ENCODE measurements at places on chromosomes 12 and 14.

- DNase-seq: no peak
These were observed 122.0 kb upstream of the FRMD6 start for GRCh38 chr14:51529736-51530135.

GRCh38 chr12:39103552-39104165, 198.3 kb upstream of the CPNE8 start:
- DNase-seq: no peak

DNA sequence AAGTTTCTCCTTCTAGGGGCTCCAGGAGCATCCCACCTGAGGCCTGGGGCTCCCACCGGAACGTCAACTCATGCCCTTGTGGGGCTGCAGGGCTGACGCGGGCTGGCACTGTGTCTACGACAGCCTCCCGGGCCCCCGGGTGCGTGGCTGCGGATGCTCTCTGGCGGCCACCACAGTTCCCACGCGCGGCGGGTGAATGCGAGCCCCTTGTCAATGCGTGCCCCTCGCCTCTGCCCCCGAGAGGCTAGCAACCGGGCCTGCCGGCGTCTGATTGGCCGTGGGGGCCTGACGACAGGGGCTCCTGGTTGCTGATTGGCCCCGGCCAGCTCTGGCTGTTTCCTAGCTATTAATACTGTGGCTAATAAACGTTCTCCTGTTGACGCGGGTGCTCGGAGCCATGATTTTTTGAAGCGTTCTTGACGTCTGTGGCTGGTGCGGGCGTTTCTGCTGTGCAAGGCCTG, 1.8 kb upstream of the MEG3 start:
- DNase-seq: no peak

GRCh38 chr12:17550011-17550410, 540.0 kb downstream of the RERGL start:
- DNase-seq: no peak

DNA sequence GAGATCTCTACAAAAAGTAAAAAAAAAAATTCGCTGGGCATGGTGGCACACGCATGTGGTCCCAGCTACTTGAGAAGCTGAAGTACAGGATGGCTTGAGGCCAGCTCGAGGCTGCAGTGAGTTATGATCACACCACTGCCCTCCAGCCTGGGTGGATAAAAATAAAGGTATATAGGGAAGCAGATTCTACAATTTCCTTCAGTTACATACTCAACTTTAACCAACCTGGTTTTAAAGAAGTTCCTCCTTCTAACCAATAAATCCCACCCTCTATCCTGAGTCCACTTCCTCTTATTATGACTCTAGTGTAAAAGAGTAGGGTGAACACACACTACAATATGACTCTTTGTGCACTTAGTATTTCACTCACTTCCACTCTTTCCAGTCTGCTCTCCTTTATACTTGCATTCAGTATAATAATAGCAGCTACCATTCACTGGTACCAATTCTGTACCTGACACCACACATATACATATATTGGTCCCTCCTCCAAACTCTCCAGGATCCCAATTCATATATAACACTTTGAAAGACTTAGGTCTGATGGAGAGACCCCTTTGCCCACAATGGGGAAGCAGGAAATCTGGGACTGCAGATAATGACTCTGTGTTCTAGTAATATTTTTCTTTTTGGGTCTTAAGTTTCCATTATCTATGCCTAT, 2.3 kb downstream of the ARF3 start:
- DNase-seq: no peak

- DNase-seq: no peak
These were observed 444.1 kb downstream of the IPO8 start for GRCh38 chr12:30251546-30251945.

- no peak for DNase-seq
These were observed 648.3 kb upstream of the MDGA2 start for GRCh38 chr14:48323665-48324064.

DNA sequence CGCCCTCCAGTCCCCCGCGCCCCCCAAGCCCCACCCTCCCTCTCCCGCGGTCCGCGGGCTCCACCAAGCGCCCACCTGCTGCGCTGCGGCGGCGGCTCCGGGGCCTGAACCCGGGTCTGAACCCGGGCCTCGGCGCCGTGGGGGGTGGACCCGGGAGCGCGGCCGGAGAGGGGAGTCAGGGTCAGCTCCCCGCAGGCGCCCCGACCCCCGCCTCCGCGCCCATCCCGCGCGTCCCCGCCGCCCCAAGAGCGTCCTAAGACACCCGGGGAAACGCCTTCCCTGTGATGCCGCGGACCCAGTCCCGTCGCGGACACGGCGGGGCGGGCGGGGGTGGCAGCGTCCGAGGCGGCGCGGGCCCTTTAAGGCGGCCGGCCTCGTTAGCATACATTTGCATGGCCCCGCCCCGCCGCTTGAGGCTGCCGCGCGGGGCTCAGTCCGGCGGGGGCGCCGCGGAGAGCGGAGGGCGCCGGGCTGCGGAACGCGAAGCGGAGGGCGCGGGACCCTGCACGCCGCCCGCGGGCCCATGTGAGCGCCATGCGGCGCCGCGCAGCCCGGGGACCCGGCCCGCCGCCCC, at the start of gene MMP17:
MMP17 (plus strand) TSS at position 433 of the 574 bp plus-strand sequence; CDS start at position 535, 102 bp downstream.
- no peak for DNase-seq

- DNase-seq: no peak
These were observed 184.5 kb upstream of the CRY1 start for GRCh38 chr12:107277855-107278254.

- DNase-seq: no peak
These were observed 145.1 kb upstream of the DIO2 start for GRCh38 chr14:80356413-80356812.

GRCh38 chr12:48767521-48767920, 21.4 kb downstream of the ADCY6 start:
- DNase-seq: no peak

GRCh38 chr14:93954900-93955849, 21.2 kb downstream of the ASB2 start:
- DNase-seq: peak; percentile 55

DNA sequence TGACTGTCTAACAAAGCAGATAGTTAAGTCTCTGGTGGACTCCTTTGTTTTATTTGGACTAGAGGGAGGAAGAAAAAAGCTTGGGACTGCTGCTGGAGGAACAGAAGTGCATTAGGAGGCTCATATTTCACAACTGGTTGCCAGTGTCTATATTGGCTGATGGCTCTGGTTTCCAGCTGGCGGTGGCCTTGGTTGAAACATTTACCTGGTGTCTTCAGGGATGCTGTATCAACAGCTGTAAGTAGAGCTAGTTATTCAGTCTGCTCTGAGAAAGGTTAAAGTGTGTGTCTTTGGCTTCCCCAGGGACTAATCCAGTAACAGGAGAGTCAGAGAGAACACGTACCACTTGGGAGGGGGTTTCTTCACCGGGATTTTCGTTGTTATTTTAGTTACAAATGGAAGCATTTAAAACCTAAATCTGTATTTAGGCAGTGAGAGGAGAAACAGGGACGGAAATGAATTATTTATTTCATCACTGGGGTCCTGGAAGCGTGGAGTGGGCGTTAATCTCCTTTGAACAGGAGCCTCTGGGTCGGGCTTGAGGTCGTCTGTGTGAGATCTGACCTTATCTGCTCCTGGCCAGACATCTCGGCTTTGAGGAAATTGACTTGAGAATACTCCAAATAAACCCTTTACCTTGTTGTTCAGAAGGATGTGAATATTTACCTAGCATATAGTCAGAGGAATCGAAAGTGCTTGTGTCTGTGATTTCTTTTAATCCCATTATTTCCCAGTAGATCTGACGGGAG, 149.9 kb downstream of the NRXN3 start:
- DNase-seq: no peak

DNA sequence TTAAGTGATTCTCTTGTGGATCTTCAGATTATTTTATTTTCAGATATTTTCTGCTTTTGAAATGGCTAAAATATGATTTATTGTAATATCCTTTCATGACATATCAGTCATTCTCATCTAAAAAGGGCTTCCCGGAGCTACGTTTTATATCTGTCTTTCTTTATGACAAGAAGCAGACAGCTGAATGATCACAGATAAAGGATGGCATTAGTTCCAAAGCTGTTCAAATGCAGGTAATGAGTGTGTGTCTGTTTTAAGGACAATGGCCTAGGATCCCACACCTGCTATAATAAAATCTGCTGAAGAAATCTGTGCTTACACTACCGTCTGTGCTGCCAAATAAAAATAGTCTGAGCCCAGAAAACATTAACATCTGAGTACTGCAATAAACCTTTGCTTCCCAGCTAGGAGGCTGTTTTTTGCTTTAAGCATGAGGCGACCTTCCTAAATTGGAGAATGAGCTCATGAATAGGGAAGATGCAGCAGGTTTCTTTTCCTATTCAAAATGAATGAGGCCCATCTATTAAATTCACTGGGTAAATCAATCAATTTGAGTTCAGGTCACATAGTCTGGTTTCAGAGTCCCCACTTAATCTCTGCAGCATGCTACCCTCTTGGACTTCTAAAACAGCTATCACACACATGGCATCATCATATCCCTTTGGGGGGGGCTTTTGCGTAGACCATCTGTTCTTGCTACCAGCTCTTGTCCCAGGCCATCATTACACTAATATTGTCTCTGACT, 498.5 kb downstream of the NELL2 start:
- DNase-seq: no peak

DNA sequence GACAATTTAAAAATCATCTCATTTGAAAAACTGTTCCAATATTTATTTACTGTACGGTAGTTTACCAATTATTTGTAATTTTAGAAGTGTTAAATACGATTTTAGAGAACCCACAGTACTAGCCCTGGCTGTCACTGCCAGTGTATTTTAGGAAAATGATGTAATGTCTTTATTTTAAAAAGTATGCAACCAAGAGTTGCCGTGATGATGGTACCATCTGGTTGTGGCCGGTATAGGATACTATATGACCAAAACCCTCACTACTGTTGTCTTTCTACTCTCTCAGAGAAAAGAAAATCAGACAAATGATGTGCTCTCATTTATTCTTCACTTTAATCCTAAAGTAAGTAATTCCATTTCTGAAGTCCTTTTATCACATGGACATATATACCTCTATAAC, 395.0 kb downstream of the FOXG1 start:
- DNase-seq: no peak

GRCh38 chr14:92496191-92496857, 17.3 kb upstream of the RIN3 start:
- DNase-seq: no peak

- no peak for DNase-seq
These were observed 19.3 kb upstream of the CCER1 start for GRCh38 chr12:90974286-90974685.

DNA sequence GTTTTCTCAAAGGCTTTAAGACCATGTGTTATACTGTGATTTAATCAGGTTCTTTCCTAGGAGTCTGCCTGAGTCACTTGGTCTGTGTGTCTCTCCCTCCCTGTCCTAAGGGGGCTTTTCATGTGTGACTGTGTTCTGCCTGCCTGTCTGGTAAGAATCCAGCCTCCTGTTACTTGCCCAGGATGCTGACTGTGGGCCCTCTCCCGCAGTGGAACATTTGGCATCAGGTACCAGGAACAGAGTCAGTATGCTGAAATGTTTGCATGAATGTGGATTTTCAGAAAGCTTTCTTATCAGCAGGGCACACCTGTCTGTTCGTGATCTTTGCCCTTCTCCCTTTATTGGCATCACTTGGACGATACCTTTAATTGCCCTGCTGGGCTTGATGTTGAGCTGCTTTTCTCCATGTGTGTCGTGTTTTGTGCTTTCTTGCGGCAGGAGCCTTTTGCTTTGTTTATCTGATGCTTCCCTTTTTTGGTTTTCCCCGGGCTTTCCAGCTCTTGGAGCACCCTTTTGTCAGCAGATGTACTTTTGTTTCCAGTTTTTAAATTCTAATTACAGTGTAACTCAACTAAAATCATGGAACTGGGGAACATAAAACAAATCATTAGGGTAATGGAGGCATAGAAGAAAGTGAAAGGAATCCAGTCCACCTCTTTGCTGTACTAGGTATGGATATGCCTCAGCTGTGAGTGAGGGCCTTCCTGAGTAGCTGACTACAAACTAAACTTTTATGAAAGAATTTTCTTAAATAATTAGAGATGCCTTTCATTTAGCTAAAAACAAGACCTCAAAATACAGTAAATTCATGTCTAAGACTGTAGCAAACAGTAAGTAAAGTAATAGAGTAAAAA, 72.5 kb downstream of the TRAF3 start:
- no peak for DNase-seq

GRCh38 chr14:65302571-65303189, 109.8 kb upstream of the FUT8 start:
- DNase-seq: no peak

DNA sequence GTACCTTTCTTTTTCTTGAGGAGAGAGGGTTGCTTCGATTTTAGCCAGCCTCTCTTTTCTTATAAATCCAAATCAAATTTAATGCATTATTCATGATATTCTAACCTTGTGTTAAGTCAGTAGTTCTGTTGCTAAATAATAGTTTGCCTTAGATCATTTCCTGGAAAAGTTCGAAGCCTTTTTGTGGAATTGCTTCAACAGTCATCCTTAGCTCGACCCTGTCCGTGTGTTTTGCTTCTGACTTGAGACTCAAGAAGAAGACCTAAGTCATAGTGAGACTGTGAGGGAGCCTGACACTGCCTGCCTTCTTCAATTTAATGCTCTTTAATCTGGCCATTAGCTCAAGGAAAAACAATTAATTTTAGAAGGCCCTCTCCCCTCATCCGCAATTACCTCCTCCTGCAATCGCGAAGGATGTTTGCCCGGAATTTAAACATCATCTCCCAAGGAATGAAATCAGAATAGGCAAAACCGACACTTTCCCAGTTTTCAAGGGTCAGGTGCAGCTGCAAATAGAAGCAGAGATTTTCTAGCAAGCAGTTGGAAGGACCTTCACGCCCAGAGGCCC, 453 bp upstream of the SLC4A8 start:
- DNase-seq: no peak

- DNase-seq: no peak
These were observed 49.9 kb downstream of the KCNMB4 start for GRCh38 chr12:70415987-70416386.

- no peak for DNase-seq
These were observed 566.9 kb downstream of the NRXN3 start for GRCh38 chr14:78737116-78737515.

- no peak for DNase-seq
These were observed 201.7 kb downstream of the STXBP6 start for GRCh38 chr14:24848102-24848790.

DNA sequence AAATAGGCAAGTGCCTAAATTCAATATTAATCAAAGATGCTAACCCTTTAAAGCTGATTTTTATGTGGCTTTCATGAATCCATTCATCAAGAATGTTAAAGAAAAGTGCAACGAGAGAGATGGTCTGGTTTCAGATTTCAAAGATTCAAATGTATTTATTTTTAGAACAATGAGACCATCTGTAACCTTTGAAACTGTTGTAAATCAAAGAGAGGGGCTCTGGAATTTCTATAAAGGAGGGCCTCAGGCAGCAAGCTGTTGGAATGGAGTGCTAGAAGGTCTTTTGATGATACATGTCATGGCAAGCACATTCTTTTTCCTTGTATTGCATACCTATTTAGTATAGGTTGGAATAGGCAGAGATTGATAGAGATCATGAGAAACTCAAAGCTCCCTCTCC, 433.0 kb downstream of the LRIG3 start:
- DNase-seq: no peak

GRCh38 chr12:93682846-93683261, 5.7 kb downstream of the CRADD start:
- no peak for DNase-seq

DNA sequence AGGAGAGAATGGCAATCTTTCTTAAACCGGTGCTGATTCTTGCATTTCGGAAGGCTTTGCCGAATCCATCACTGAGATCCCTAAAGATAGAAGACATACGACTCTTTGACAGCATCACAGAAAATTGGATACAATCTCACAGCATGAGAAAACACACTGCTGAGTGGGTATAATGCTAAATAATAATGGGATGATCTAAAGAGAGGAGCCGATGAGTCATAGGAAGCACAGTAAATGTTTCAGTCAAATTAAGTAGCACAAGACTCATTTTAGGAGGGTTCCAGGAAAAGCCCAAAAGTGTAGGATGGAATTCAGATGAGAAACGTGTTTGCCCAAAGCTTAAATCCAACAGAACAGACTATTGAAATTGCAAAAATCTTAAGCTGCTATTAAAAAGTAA, 81.7 kb downstream of the CPNE8 start:
- DNase-seq: no peak
